Endodermal cell (in vitro differentiated cells): ENCODE measurements at places on chromosomes 1 and 21.
A peak's percentile ranks its signal among the peaks of the same experiment; 100 is the strongest.

DNA sequence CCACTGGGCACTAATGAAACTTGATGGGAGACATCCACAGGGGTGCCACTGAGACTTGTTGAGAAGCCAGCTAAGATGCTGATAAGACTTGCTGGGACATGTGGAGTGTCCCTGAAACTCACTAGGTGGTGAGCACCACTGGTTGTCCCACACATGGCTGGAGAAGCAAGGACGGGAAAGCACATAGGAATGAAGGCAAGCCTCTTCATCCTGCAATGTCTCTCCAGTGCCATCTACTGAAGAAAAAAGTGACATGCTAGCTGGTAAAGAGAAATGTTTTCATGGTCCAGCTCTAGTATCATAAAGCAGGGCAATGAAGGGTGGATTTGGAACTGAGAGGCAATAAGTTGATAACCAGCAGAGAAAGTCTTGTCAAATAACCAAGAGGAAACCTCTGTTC, 283.0 kb downstream of the PAPPA2 start:
- no peak for DNase-seq

DNA sequence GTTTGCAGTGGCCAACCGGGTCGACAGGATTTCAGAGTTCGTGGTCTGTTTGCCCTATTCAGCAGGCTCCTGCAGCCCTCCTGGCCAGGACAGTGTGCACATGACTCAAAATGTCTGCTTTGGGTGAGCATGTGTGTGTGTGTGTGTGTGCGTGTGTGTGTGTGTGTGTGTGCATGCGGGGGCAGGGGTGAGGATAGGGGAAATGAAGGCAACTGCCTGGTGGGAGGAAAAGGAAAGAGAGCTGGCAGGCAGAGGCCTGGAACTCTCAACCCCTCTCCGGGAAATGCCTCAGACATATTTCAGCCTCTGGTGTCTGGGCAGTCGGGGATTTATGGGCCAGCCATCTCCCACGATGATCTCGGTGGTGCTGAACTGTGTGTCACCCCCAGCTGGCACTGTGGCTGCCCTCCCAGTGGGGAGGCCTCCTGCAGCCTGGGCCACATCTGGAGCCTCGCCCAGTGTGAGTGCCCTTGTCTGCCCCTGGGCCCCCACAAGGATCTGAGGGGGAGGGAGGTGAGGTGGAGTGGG, 15.2 kb downstream of the CDCP2 start:
- DNase-seq = no peak

DNA sequence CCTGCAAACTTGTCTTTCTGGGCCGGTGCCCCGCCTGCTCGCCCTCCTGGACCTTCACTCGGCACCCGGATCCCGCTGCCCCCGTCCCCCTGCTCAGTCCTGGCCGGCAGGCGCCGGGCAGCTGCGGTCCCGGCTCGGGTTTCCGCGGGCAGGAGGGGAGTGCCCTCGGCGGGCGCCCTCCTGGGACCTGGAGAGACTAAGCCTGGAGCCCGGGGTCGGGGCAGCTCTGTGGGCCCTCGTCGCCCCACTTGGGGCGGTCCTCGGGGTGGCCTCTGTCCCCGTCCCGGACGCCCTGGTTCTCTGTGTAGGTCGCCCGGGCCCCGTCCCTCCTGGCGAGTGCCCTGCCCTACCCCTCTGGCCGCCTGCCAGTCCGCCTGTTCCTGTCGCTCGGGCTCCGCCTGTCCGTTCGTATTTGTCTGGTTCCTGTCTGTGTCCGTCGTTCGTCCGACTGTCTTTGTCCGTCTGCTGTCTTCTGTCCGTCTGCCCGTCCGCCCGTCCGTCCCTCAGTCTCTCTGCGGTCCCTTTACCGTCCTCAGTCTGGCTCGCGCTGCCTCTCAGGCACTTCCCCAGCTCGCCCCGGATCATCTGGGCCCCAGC, 490 bp downstream of the SERINC2 start:
- DNase-seq = peak; percentile 84

GRCh38 chr1:229271448-229272159, 693 bp downstream of the RAB4A start:
- no peak for DNase-seq

- DNase-seq = no peak
Measured at GRCh38 chr1:206609229-206609991, 2.9 kb downstream of the EIF2D start.

DNA sequence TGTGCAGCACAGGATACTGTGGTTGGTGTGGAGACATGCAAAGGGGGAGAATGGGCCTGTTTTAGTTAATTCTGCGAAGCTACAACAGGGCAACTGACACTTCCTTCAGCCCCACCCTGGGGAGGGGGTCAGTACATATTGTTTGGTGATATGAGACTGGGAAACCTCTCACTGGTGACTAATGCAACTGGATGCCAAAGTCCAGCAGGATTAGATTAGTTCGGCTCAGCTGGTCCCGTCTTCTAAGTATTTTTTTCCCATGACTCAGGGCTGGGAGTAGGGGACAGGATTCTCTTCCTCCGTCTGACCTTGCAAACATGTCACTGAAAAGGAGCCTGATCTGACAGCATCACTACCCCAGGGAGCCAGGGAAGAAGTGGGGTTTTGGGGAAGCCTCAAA, 43.0 kb downstream of the PLXNA2 start:
- no peak for DNase-seq

GRCh38 chr1:211680752-211681327, 5.4 kb upstream of the NEK2 start:
- DNase-seq = peak; percentile 74

DNA sequence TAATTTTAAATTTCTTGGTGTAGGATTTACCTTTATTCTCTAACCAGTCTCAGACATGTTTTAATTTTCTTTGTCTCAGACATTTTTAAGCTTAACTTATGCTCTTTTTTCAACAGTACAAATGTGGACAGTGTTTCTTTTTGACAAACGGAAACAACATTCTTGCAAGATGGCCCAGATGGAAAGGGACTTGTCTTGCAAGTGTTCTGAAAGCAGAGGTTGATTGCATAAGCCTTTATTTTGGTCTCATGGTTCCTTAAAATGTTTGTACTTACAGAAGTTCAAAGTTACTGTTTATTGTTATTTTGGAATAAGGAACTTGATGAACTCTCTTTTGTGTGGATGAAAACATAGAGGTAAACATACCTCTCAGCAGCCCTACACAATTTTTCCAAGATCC, 22.9 kb downstream of the SMAP2 start:
- no peak for DNase-seq

- no peak for DNase-seq
Measured at GRCh38 chr1:221620437-221621384, 121.2 kb downstream of the DUSP10 start.

DNA sequence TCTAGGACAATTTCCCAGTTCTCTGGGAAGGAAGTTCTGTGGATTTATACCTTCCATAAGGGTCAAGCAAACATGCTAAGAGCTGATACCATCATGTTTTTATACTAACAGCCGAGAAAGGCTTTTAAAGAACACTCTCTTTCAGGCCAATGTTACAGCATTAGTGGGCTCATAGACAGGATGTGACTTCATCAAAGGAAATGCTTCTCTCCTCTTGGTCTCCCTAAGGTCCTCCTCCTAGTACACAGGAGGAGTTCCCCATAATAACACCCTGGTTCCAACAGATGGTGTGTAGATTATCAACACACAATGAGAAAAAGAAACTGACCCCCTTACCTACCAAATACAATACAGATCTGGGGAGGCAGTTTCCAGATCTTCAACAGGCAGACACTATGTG, 26.7 kb upstream of the GLIS1 start:
- DNase-seq = no peak

- peak; percentile 41 for DNase-seq
Measured at GRCh38 chr1:159943908-159944622, 1.3 kb downstream of the IGSF9 start.

DNA sequence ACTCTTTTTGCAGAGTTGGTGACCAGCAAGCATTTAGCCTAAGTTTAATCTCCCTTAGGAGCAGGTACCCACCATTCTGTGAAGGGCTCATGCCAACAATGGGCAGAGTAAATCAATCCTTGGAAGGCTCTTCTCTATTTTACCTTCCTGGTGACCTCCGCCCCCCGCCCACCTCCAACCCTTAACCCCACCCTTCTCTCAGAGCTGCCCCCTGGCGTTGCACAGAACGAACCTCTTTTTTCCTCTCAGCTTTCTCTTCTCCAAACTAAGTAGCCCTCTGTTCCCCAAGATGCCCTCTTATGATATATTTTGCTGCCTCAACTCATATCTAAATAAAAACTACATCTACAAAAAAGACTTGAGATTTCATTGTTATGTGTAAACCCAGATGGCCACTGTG, 186.8 kb downstream of the SEC16B start:
- DNase-seq = peak; percentile 75

DNA sequence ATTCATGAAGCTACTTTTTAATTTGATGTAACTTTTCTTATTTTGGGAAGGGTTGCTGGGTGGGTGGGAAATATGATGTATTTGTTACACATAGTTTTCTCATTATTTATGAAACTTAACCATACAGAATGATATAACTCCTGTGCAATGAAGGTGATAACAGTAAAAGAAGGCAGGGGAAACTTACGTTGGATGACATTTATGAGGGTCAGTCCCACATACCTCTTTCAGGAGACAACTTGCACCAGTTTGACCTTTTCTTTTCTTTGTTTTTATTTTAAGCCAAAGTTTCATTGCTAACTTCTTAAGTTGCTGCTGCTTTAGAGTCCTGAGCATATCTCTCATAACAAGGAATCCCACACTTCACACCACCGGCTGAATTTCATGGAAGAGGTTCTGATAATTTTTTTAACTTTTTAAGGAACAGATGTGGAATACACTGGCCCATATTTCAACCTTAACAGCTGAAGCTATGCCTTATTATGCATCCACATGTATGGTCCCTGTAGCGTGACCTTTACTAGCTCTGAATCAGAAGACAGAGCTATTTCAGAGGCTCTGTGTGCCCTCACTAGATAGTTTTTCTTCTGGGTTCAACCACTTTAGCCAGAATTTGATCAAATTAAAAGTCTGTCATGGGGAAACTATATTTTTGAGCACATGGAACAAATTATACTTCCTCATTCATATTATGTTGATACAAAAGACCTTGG, 28.0 kb upstream of the KIAA1614 start:
- no peak for DNase-seq
